ENCODE measurements at places on chromosomes 4 and X.
A peak's percentile ranks its signal among the peaks of the same experiment; 100 is the strongest.

DNA sequence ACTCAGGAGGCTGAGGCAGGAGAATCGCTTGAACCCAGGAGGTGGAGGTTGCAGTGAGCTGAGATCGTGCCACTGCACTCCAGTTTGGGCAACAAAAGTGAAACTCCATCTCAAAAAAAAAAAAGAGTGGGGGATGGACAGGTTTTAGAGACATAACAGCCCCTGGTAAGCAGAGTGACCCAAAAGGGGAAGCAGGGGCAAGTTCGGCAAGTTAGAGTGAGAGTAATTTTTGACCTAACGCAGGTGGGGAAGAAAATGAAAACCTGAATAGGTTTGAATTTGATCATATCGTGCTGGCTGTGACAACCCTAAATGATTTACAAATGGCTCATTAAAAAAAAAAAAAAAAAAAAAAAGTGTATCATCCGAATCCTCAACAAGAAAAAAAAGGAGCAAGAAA lies 25.7 kb upstream of the TMEM131L start:
- DNase-seq: no peak

DNA sequence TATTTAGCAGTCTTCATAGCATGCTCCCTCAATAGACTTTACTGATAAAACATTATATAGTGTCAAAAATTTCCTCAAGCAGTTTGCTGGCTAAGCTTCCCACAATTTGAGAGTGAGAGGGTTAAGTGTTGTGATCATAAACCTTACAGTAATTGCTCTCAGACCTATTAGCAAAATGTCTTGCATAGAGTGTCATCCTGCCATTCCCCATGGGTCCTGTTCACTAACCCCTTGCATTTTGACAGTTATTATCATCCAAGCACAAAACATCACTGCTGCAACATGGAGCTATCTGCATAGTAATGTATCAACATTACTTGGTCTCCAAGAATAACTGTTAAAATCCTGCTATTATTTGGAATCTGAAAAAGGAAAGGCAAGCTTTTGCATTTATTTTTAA lies 196.1 kb upstream of the GK2 start:
- DNase-seq: no peak

- peak; percentile 42 for DNase-seq
These were observed 273.0 kb downstream of the PPP3CA start for GRCh38 chr4:101074326-101074725.

- DNase-seq: peak; percentile 74
These were observed 5.2 kb upstream of the TCEANC start for GRCh38 chrX:13647709-13648212.

- DNase-seq: peak; percentile 88
These were observed 36.7 kb downstream of the PSAPL1 start for GRCh38 chr4:7398104-7398423.

- DNase-seq: no peak
These were observed 102.6 kb upstream of the LNX1 start for GRCh38 chr4:53693909-53694308.

GRCh38 chrX:130772105-130772775 lies 130.8 kb downstream of the ENOX2 start:
- DNase-seq: peak; percentile 71

- no peak for DNase-seq
These were observed 312.7 kb downstream of the SPRY1 start for GRCh38 chr4:123709336-123709735.

DNA sequence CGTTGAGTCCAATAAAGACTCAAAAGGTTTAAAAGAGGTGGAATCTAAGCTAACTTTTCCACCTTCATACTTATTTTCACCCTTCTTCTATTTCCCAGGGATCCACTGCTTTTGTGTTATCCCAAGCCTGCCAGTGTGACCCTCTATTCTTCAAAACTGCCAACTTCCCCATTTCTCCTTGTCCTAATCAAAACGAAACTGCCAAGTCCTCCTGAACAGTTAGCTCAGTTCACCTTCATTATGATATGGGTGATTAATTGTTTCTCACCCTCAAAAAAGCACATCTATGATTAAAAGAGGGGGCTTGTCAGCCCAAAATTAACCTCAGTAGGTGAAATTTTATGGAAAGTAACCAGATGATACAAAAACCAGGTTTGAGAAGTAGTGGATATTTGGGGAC lies 108.4 kb downstream of the GUCY2F start:
- DNase-seq: no peak

DNA sequence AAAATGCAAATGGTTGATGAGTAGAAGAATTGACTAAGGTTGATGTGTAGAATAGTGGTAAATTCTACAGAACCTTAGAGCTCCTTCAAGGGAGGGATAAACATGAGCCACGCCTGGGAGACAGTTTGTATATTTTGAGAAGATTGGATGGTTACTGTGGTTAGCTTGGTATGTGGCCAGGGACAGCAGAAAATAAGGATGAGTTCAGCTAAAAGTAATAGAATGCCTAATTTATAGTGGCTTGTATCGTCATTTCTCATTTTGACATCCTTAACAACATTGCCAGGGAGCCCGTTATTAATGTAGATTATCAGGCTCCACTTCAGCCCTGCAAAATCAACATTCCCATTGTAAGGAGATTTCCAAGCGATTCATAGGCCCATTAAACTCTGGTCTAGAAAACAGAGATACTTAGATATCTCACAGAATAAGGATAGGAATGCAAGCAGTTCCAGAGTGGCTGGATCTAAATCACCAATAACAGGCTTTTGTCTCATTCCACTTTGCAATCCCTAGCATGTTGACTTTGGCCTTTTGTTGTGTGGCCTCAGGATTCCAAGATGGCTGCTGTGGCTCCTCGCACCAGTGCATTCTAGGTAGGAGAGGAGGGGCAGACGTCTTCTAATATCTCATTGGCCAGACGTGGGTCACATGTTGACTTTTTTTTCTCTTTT lies 6.4 kb upstream of the PTTG2 start:
- DNase-seq: peak; percentile 80

- DNase-seq: no peak
These were observed 38.0 kb downstream of the NUP62CL start for GRCh38 chrX:107168257-107168656.

DNA sequence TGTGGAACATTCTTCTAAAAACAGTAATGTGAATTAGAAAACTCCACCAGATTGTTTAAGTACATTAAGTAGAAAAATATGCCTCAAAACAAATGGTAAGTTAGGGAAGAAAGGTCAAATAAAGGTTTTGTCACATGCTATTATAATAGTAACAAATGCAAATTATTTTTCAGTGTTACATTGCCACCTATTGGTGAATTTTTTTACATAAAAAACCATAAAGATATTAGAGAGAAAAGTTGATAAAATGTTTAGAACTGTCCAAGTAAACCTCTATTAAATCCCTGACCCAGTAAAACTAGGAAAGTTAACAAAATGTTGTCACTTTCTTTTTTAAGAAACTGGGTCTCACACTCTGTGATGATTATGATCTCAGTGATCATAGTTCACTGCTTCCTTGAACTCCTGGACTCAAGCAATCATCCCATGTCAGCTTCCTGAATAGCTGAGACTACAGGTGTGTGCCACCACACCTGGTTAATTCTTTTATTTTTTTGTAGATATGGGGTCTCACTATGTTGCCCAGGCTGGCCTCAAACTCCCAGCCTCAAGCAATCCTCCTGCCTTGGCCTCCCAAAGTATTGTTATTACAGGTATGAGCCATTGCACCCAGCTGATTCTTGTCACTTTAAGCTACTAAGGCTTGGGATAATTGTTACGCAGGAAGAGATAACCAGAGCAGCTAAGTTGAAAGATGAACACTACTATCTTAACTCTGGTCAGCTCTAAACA lies 157.6 kb downstream of the ATRX start:
- DNase-seq: no peak

- peak; percentile 61 for DNase-seq
These were observed 45.0 kb downstream of the SLC9A7 start for GRCh38 chrX:46713672-46714490.

DNA sequence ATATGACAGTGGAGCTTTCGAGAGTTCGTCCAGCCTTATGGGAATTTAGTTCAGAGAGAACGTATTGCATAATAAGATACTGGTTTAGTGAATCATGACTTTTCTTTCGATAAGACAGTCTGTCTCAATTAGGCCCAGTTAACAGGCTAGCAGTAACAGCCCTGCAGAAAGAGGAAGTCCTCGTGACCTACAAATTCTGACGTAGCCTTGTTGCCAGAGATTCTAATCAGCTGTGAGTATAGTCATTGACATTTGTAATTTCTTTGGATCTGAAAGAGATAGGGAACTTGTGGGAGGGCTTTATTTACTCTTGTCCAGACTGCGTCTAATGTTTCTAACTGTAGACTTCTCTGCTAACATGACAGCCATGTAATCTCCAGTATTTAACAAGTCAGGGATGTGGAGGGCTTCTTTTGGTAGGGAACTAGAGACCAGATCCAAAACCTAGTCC lies 15.8 kb downstream of the ART3 start:
- peak; percentile 96 for DNase-seq
